ENCODE measurements at places on chromosomes 2 and 18.

- DNase-seq = no peak
Measured at GRCh38 chr2:204110338-204110741, 173.8 kb downstream of the ICOS start.

GRCh38 chr18:52903857-52904256 is 563.9 kb downstream of the DCC start:
- DNase-seq = no peak

DNA sequence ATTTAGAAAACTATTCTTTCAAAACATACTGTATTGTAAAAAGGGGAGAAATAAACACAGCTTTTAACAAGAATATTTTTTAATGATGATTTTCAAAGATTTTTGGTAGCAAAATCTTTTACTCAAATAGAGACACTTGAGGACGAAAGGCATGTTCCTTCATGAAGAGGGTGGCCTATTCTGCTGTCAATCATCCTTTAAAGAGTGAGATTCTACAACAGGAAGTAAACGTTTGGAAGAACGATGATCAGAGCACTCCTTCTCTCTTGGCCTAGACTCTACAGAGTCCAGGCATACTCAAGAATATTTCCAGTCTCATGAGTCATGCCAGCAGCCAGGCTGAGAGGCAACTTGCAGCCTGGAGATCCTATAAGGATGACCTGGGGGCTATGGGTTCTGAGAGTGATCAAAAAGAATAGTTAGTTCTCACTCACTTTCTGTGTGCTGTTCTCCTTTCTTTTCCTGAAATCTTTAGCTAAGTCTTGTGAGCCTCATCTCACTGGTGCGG is 62.4 kb upstream of the TCF4 start:
- DNase-seq = no peak

DNA sequence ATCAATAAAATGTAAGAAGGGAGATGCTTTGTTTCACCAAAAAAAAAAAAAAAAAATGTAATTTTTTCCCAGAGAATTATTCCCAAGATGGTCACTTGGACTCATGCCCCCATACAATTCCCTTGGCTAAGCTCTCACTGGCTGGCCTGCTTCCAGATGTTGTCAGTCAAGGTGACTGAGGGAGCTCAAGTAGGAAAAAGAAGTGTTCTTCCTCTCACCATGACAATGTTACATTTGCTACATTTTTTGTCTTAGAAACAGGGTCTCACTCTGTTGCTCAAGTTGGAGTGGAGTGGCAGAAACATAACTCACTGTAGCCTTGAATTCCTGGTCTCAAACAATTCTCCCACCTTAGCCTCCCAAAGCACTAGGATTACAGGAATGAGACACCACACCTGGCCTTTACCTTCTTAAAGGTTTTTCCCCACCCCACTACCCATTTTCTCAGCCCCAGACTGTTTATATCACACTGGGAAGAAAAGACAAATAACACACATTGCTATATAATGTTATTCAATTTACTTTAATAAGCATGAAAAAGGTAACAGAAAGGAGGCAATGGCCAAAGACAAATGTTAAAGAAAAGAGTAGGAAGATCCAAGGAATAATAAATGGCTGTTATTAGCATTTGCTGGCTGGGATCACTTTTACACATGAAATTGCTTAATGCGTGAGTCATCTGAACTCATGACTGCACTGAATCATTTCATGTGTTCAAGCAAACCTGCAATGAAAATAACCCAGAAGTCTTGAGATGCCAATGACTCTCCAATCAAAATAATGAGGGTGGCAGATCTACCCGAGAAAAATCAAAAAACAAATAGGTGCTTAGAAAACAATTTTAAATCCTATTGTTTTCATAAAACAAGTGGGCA is 45.2 kb downstream of the ACVR1 start:
- DNase-seq = no peak

DNA sequence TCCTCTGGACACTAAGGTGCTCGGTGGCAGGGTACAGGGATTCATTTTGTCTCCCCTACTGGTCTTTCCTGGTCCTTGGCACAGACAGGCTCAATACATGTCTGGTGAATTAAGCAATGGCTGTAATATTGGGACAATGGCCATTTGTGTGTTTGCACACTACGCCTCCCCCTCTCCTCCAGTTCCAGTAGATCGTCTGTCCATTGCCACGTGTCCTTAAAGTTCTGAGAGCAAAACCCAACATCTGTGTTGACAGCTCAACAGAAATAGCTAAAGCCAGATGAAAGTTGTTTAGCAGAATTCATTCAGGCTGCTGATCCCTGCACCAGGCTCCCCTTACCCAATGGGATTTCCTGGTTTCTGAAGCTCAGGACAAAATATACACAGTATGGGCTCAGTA is 9.0 kb upstream of the FABP1 start:
- DNase-seq = no peak

DNA sequence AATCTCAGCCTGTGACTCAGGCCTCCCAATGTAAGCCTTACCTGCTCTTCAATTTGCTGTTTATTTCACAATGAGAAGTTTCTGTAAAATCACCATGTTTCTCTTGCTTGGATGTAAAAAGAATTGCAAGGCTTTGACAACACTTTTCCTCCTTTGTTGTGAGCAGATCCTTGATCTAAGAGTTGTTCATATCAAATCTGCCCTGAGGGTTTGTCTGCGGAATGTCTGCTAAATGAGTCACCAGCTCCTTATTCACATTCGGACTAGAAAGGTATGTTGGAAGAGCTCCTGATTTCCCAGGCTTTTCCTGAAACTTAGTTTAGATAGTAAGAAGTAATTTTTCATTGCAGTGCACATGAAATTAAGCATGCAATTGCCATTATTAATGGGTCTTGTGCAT is 268.2 kb upstream of the TCF4 start:
- peak; percentile 74 for DNase-seq

GRCh38 chr2:220932041-220932440 is 640.1 kb downstream of the EPHA4 start:
- no peak for DNase-seq

DNA sequence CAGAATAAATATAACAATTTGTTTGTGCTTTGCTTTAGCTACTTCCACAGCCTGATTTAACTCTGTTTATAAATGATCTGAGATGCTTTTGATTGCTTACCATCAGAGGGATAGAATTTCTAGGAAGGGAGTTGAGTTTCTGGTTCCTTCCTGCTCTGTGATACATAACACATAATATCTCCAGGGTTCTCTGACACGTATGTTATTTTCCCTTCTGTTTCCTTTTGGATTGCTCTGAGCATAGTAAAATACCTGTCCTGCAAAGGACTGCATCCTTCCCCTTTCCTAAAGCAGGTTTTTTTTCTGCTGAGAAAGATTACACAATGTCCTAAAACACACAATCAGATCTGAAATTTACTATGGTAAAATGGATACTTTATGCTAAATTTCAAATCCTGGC is 76.1 kb downstream of the CABYR start:
- no peak for DNase-seq

DNA sequence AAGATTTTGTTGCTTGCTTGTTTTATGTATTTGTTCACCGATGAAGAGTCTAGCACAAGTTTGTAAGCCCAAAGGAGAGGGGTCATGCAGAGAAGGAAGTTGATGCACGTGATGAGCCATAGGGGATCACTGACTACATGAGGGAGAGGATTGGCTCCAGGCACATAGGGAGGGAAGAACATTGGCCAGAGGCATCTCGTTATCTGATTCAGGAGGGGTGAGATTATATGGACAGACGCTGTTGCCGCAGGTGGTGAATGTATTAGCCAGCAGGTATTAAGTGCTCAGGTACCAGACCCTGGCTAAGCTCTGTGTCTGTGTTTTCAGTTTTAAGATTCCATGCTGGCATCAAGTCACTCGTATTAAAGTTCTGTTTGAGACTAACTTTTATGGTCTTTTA is 91.8 kb upstream of the CHST9 start:
- DNase-seq = no peak

GRCh38 chr2:25894135-25894830 is 16.0 kb upstream of the ASXL2 start:
- peak; percentile 51 for DNase-seq

DNA sequence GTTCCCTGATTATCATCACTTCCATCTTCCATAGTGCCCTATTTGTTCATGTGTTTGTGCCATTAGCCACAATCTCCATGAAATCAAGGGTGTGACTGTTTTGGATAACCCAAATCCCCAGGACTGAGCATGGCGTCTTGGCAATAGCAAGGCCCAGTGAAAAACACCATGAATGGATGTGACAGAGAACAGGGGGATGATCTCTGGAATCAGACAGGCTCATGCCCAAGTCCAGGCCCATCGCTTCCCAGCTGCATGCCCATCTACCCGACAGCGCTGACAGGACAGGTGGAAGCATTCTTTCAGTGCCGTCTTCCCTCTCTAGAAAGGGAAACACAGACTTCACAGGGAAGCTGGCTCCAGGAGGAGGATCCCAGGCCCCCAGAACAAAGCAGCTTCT is 50.0 kb downstream of the HDLBP start:
- DNase-seq = no peak

DNA sequence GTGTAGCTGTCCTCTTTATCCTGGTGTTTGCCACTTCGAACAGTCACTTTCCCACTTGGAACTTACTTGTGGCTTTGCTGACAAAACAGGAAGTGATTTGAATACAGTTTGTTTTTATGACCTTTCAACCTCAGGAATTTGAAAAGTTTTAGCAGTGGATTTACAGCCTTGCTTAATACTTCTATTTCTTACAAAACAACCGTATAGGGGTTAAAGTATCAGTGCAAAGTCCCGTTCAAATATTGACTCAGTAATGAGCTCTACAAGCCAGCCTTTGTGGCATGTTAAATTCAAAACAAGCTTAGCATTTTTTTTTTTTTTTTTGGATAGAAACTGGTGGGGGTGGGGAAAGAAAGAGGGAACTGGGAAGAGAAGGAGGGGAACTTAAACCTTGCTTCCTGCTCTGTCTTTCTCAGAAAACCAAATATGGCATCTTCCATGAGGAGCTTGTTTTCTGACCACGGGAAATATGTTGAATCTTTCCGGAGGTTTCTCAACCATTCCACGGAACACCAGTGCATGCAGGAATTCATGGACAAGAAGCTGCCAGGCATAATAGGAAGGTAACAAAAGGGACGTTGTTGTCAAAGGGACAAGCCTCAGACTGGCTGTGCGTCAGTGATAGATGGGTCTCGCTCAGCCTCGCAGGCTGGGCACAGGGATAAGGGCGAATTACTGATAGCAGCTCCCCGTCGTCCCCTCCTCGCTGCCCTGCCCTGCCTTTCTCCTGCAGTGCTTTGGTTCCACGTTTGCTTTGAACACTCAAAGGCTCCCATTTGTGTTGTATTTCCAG is at the start of gene HNMT:
Gene HNMT (plus strand): TSS at position 408 of the 793 bp plus-strand sequence. CDS start 19 bp downstream, at position 427.
- DNase-seq = peak; percentile 66

- DNase-seq = no peak
Measured at GRCh38 chr2:67881816-67882215, 181.0 kb downstream of the C1D start.

GRCh38 chr2:112065966-112066365 is 10.9 kb downstream of the TMEM87B start:
- DNase-seq = no peak

DNA sequence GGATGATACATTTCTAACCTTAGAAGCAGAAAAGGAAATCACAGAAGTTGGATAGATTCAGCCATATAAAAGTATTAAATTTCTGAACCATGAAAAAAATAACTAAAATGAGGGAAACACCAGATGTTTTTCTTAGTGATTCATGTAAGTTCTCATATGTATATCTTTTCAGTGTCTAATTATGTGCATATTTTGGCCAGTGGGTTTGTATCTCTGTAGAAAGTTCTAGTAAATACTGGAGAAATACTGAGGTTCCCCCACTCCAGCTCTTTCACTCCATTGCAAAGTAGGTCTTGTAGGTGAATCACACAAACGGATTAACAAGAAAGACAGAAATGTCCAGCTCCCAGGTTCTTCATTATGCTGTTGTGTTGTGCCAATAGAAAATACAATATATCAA is 222.3 kb downstream of the NEDD4L start:
- no peak for DNase-seq

DNA sequence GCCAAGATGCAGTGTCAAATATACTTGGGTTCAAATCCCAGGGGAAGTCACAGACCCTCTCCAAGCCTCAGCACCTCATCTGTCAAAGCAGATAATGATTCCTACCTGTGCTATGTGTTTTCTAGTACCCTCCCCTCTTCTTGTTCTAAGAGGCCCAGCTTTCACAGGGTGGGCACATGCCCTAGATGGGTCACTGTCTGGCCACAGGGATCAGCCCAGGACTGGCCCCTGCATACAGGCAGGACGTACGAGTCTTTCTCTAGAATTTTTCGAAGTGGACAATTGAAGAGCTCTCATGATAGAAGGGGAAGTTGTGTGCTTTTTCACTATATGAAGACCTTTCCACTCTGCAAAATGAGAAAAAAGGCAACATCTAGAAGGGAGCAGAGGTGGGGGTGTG is 22.2 kb downstream of the ARL4C start:
- no peak for DNase-seq

DNA sequence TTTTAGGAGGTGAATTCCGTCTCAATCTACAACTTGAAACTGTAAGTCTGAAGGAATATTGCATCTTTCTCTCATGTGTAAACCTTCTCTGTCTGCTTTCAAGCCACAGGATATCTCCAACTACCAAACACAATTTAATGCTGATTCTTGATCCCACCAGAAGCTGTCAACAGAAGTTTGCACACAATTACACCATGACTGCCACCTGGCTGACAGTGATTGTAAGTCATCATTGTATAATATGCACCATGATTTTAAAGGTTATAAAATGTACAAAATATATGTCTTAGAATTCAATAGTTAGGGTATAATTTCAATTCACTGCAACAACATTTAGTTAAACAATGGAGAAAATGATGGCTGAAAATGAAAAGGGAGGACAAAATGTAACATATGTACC is 18.4 kb downstream of the PREPL start:
- DNase-seq = no peak

- DNase-seq = no peak
Measured at GRCh38 chr18:59271606-59272220, 1.5 kb downstream of the RAX start.

- DNase-seq = no peak
Measured at GRCh38 chr2:80748592-80748991, 444.0 kb upstream of the LRRTM1 start.

DNA sequence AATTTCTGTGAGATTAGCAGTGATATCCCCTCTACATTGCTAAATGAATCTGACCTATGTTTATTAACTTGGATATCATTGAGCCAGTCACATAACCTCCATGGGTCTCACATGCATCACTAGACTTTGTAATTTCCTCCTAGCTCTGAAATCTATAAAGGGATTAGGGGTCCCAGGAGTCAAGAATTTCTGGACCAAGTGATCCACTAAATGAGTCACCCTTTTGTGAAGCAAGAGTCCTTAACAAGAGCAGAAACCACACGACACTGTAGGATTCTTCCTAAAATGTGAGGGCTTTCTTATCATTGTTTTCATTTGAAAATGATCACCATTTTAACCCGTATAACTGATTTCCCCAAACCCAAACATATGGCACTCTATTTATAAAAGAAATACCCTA is 90.3 kb downstream of the DHRS9 start:
- no peak for DNase-seq

DNA sequence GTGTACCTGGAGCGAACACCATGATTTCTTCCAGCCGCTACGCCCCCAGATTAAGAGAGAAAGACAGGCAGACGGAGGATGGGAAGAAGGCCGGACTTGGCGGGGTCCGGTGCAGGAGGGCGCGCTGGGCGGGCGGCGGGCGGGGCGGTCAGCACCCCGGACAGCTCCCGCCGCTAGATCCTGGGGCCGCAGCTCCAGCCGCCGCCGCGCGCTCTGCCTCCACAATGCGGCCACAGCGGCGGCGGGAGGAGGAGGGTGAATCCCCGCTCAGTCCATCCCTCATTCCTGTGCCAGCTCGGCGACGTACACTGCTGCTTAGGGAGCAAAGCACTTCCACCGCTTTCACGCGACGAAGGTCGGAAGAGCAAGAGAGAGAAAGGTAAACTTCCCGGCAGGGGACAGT is at the start of gene AKAIN1:
Gene AKAIN1 (minus strand): TSS at position 226 of the 403 bp plus-strand sequence. CDS start 204 bp downstream, at position 22.
- DNase-seq = peak; percentile 12

GRCh38 chr2:196278491-196278911 is 107.1 kb upstream of the STK17B start:
- DNase-seq = no peak

Measured in HAP-1 (cell line).